ENCODE measurements at places on chromosomes 6 and 20.

GRCh38 chr6:19925533-19925932, 88.4 kb downstream of the ID4 start:
- no peak for DNase-seq

DNA sequence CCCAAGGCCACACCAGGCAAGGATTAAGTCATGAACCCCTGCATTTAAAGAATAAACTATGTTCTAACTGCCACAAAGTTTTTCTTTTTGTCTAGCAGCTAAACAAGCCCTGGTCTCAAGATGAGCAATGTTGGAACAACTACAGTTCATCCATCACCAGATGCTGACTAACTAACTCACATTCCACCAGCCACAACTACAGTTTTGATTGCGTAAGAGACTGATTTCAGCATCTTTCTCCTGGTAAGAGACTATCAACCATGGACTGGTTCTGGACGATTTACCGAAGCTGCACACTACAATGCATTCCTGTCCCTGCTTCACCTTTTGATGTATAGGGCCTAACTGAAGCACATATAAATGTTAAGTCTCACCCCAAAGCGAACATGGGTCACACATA, 43.0 kb downstream of the F13A1 start:
- no peak for DNase-seq

GRCh38 chr20:20680991-20681508, 31.4 kb downstream of the RALGAPA2 start:
- DNase-seq: no peak

DNA sequence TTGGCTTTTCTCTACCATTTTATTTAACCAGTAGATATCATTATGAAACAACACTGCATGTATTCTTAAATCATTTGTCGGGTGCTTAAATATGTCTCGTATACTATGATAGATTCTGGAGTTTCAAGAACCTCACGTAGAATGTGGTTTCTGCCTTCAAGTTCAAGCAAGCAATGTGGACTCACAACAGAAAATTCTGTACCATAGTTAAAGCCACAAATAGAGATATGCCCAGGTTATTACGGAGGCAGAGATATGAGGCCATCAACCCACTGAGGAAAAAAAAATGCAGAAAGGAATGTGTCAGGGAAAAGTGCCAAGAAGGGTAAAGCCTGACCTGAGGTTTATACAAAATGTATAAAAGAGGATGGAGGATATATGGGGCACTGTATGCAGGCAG, 109.9 kb downstream of the GFRAL start:
- no peak for DNase-seq

GRCh38 chr20:24779131-24779530, 169.9 kb upstream of the CST7 start:
- DNase-seq: no peak

DNA sequence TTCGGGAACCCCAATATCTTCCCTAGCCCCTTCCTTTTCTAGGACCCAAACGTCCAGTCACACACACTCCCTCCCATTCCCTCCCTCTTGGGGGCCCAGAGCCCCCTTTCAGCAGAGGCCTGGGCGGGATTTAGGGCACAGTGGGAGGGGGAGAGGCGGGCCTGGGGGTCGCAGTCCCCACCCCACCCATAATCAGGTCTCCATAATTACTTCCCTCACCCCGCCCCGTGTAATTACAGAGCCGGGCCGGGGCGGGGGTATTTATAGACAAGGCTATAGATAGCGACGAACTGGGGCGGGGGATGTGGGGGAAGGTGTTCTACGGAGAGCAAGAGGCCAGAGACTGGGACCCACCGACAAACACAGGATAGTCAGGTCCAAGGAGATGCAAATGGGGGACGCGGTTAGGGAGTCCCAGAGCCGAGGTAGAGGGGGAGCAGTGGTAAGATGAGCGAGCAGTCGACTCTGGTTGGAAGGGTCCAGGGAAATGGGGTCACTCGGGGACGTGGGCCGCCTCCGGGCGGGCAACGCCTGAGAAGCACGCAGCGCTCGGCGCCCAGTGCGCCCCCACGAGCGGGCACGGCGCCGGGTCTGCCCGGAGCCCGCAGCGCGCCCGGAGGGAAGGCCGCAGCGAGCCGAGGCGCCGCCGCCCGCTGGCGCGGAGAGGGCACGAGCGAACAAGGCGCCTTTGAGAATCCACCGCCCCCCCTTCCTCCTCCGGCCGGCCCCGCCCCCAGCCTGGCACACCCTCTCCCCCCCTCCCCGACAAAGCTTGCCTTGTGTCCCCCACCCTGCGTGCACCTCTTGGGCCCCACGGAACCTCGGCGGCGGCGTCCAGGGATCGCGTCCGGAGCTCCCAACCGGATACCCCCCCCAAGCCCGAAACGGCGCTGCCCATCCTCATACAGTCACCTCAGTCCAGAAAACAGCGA, 670 bp upstream of the COL11A2 start:
- DNase-seq: no peak

- DNase-seq: no peak
Observed at GRCh38 chr6:105459049-105459448, 56.2 kb upstream of the PREP start.

GRCh38 chr20:36217226-36217625, 19.1 kb upstream of the AAR2 start:
- DNase-seq: no peak

GRCh38 chr6:71459162-71459561, 170.6 kb downstream of the OGFRL1 start:
- DNase-seq: no peak

GRCh38 chr6:11964729-11965335, 47.3 kb upstream of the HIVEP1 start:
- no peak for DNase-seq
